Occipital lobe (tissue), 3 donors: ENCODE measurements at places on chromosomes 12 and 14.

GRCh38 chr12:90619943-90620342, 335.0 kb downstream of the CCER1 start:
- DNase-seq: no peak

DNA sequence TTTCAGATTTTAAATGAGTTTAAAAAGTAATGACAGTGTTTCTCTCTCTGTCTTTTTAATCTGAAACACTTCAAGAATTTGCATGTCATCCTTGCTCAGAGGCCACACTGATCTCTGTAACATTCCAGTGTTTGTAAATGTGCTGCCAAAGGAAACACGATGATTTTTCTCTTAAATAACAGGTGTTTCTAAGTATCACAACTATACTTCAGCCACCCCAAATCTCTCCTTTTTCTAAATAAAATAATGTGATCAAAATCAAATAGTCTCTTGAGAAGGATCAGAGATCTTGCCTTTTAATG, 3.3 kb upstream of the GALC start:
- no peak for DNase-seq

GRCh38 chr14:60171690-60172089, 6.5 kb upstream of the DHRS7 start:
- no peak for DNase-seq

DNA sequence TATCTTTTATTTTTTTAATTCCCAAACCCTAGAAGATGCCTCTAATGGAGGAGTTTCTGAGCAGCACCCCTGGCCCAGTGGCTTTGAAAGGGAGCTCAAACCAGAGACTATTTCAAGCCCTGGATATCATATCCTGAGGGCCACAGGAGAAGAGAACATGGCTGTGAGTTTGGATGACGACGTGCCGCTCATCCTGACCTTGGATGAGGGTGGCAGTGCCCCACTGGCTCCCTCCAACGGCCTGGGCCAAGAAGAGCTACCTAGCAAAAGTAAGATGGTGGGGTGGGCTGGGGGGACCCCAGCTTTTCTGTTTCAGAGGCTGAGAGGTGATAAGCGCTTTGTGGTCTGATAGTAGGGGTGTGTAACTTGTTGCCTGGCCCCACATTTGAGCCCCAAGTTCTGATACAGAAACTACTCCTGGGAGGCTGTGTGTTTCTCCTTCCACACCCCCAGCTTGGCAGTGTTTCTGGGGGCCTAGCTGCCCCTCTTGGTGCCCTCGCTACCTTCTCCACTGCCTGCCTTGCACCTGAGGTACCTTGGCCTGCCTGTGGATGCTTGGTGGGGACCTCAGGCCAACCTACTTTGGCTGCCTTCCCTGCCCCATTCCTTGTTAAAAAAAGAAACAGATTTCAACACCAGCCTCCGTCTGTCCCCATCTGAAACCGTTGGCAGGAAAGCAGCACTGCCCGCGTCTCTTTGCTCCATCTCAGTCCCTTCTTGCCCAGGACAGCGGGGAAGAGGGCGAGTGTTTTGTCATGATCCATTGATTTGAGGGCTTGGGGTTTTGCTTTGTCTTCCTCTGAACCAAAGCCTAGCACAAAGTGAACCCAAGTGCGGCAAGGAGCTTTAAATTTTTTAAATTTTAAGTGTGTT, 5.7 kb downstream of the TPCN1 start:
- DNase-seq: peak; percentile 19

DNA sequence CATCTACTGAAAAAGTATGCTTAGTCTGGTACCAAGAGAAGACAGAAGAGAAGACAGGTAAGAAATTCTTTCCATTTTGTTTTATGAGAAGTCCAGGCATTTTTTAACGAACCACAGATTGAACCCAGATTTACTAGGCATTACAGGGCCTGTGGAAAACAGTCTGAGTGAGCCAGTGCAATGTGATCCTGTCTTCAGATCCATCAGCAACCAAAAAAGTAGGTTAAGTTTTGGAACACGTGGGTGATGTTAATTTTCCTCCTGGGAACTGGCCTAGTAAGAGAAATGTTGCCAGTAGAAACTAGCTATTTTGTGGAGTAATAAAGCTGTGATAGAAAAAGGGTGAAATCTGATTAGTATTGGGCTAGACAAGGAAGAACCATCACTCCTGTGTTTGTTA, 440.9 kb upstream of the SEL1L start:
- no peak for DNase-seq

- no peak for DNase-seq
Measured at GRCh38 chr12:118704527-118705241, 276.7 kb upstream of the SRRM4 start.

- DNase-seq: peak; percentile 52
Measured at GRCh38 chr14:81801921-81802320, 268.3 kb upstream of the SEL1L start.

GRCh38 chr14:54708982-54709381, 142.1 kb downstream of the SAMD4A start:
- DNase-seq: no peak

GRCh38 chr12:49334226-49334625, 2.8 kb downstream of the C1QL4 start:
- no peak for DNase-seq

- no peak for DNase-seq
Measured at GRCh38 chr14:75081660-75082229, 12.3 kb downstream of the ZC2HC1C start.

GRCh38 chr12:130805635-130806034, 33.4 kb downstream of the STX2 start:
- no peak for DNase-seq

DNA sequence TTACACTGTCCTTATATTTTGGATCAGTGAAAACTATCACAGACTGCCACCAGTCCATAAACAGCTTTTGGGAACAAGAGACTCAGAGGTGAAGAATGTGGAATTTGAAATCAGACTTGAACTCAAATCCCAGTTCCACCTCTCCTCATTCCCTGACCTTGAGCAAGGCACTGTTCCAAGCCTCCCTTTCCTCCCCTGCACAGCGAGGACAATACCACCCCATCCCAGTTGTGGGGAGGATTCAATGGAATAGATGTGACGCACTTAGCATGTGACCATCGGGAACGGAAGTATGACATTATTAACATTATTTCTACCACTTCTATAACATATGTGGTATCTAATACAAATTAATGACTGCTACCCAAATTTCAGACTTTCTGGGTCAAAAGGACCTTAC, 63.5 kb downstream of the DPF3 start:
- no peak for DNase-seq

DNA sequence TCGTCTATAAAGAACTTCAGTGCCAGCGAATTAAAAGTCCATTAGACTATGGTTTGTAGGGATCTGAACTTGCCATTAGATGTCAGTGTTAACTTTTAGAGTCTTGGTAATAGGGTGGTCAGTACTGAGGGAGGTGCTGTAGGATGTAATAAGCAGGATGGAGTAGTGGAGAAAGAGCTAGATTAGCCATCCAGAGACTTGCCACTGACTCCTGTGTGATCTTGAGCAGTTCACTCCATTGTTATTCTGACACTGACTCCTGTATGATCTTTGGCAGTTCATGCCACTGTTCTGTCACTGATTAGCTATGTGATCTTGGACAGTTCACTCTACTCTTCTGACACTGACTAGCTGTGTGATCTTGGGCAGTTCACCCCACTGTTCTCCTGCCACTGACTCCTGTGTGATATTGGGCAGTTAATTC, 133.6 kb downstream of the TTLL5 start:
- DNase-seq: no peak

DNA sequence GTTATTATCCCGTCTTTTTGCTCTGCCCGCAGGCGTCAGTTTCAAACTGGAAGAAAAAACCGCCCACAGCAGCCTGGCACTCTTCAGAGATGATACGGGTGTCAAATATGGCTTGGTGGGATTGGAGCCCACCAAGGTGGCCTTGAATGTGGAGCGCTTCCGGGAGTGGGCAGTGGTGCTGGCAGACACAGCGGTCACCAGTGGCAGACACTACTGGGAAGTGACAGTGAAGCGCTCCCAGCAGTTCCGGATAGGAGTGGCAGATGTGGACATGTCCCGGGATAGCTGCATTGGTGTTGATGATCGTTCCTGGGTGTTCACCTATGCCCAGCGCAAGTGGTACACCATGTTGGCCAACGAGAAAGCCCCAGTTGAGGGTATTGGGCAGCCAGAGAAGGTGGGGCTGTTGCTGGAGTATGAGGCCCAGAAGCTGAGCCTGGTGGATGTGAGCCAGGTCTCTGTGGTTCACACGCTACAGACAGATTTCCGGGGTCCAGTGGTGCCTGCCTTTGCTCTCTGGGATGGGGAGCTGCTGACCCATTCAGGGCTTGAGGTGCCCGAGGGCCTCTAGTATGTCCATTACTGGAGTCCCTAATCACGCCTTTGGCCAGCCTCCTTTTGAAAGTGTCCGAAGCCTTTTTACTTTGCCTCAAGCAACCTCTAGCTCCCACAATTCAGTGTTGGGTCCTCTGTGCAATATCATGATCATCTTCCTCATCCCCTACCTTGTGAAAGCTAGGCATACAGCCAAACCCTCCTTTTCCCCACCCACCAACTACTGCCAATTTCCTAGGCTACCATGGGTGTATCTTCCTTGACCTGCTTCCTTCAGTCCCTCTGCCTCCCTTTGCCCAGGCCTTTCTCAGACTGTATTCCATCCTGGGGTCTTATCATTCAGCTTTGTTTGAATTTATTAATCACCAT, 891 bp downstream of the SPRYD4 start:
- no peak for DNase-seq

DNA sequence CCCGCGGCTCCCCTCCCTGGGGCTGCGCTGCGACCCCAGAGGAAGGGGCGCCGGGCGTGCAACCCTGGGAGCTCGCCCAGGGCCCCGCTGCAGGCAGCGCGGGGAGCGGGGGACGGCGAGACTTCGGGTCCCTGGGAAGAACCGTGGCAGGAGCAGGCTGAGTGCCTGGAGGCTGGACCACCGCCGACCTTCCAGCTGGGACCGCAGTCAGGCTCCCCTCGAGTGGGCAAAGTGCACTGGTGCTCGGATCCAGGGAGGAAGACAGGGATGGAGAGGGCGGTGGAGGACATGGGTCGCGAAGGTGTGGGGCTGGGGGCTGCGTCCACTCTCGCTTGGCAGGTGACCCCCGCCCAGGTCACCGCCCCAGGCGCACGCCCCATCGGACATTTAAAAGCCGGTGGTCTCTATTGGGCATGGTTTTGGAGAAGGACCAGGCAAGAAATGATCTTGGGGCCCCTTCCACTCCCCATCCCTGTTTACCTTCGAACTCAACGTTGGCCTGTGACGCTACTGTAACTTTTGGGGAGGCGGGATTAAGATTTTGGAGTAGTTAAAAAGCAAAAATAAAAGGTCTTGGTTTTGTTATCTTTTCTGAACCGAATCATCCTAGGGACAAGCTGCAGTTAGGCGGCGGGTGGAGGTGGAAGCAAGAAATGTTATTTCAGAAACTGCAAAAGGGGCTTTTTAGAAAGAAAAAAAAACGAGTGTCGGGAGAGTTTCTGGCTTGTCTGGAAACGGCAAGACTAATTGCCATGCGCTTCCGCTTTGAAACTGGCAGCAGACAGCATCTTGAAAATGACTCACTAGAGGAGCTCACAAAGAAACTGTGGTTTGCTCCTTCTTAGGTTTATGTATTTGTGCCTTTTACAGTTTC, 1.0 kb downstream of the ELK3 start:
- DNase-seq: peak; percentile 23

- DNase-seq: no peak
Measured at GRCh38 chr12:3097186-3097804, 20.1 kb downstream of the TSPAN9 start.

GRCh38 chr14:55267820-55268219, 3.4 kb upstream of the FBXO34 start:
- no peak for DNase-seq

DNA sequence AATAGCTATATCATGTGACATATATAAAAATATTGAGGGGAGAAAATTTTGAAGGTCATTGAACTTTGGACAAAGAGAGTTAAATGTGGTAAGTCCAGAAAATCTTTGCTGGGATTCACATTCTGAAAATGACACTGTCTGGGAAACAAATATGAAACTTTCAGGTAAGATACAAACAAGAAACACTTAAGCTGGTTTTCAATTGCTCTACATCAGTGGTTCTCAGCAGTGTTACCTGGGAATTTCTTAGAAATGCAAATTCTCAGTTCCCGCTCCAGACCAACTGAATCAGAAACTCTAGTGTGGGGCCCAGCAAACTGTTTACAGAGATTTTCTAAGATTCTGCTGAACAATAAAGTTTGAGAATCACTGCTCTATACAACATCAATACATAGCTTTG, 3.6 kb upstream of the CDK17 start:
- no peak for DNase-seq

DNA sequence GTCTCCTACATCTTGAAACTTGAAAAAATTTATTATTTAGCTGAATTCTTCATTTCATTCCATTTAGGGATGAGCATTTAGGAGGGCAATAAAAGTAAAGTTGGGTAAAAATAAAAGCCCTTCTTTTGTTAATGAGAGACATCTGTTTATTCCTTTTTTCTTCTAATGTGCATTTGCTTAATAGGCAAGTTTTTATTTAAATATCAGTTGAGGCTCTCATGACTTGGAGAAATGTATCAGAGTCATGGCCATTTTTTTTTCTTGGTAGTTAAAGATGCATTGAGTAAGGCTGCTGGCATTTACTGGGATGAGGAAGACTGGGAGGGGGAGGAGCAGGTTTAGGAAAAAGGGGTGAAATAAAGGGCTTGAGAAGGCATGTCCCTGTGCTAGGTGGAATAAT, 609.9 kb upstream of the TMEM132C start:
- no peak for DNase-seq

- DNase-seq: peak; percentile 72
Measured at GRCh38 chr14:23631702-23632460, 4.3 kb upstream of the DHRS2 start.

GRCh38 chr14:104830781-104831180, 29.9 kb downstream of the ZBTB42 start:
- no peak for DNase-seq

DNA sequence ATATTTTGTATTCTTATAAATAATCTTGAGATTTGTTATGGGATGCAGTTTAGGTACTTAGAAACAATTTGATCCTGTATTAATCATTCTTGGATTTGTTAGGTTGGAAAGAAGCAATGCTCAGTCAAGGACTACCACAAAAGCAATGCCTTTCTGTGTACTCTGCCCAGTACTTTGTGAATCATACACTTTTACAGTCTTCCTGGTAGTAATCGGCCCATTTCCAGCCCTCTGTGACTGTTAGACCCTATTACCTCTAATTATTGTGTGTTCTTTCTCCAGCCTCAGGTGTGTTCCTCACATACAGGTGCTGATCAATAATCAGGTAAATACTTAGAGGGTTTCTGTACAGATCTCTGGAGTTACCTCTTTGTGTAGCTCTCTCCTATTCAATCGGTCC, 609.0 kb downstream of the KCNH5 start:
- no peak for DNase-seq

- no peak for DNase-seq
Measured at GRCh38 chr12:89525305-89525823, 483 bp downstream of the POC1B start.

GRCh38 chr12:75994069-75994740, 37.4 kb downstream of the PHLDA1 start:
- DNase-seq: no peak
